ENCODE measurements at places on chromosomes 7 and 10.

GRCh38 chr7:99752356-99752755 lies 17.4 kb upstream of the CYP3A7 start:
- peak; percentile 21 for DNase-seq

GRCh38 chr7:43291789-43292188 lies 179.3 kb downstream of the HECW1 start:
- no peak for DNase-seq

GRCh38 chr7:84547331-84547730 lies 352.7 kb upstream of the SEMA3A start:
- no peak for DNase-seq

GRCh38 chr7:77442636-77443035 lies 26.5 kb upstream of the GSAP start:
- no peak for DNase-seq

DNA sequence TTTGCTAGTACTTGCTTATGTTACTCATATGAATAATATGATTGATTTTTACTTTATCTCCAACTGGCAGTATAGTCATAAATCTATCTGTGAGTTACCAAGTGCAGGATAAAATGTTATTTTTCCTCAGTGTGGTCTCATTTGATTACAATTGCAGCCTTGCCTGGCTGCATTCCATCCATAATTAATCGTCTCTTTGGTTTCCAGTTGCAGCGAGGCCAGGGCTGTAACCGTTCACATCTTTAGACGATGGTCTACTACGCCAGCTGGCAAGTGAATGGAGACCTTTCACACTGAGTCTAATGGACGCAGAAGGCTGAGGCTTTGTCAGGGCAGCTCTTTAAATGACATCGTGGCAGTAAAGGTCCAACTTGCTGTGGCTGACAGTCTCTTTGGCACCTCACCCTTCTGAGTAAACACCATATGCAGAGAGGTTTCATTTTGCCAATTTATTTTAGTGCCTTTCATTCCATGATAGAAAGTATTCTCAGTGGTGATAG lies 84.0 kb downstream of the ARL4A start:
- peak; percentile 4 for DNase-seq

- DNase-seq, result no peak
Measured at GRCh38 chr7:143422033-143422432, 13.4 kb upstream of the EPHA1 start.

DNA sequence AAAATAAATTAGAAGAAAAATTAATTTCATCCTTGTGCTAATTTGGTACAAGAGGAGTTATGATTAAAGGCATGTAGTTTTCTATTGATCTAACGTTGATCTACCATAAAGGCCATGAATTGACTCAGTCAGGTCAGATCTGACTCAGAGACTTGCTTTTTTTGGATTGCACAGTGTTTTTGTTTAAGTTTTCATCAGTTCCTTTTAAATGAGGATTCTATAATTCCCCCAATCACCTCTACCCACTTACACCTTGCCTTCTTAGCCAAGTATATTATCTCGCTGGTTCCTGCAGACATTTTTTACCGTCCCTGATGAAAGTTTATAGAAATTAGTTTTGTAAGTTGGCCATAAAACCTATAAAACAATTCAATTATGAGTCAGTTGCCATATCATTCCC lies 132.4 kb upstream of the PALS2 start:
- DNase-seq, result no peak

DNA sequence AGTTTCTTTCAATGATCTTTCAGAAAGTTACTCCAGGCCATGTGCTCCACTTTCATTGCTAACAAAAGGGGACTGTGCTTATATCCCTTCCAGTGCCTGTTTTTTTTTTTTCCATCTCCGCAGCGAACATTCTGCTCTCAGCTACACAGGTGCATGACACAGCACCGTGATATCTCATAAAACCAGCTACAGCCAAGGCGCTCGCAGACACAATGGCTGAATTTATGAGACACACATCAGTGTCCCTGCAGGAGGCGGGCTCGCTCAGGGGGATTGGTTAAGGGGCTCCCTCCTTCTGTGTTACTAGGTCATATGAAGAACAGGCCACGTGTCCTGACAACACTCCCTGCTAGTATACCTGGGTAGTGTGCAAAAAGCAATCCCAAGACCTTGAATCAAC lies 245.5 kb downstream of the SKAP2 start:
- DNase-seq, result peak; percentile 25

GRCh38 chr7:96499532-96499931 lies 177.6 kb upstream of the SLC25A13 start:
- no peak for DNase-seq

DNA sequence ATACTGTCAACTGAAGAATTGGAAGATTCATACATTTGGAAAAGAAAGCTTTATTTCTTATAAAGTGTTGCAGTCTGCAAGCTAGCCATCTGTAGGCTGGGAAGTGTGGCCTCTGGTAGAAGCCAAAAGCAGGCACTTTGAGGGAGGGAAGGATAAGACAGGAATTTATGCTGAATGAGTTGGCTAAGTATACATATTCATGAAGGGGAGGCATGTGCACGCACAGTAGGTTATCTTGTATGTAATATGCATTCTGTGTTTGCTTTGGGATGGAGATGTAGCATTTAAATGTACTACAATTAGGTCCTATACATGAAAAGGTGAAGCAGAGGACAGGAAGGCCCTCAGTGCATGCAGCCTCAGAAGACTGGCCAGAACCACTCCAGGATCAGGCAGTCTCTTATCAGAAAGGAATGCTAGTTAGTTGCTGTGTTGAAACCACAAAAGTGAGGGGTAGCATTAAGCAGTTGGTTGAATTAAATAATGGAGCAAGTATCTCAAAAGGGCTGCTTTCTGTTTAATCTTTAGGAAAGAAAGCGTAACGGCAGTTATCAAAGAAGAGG lies 40.9 kb downstream of the MYO3A start:
- DNase-seq, result no peak

DNA sequence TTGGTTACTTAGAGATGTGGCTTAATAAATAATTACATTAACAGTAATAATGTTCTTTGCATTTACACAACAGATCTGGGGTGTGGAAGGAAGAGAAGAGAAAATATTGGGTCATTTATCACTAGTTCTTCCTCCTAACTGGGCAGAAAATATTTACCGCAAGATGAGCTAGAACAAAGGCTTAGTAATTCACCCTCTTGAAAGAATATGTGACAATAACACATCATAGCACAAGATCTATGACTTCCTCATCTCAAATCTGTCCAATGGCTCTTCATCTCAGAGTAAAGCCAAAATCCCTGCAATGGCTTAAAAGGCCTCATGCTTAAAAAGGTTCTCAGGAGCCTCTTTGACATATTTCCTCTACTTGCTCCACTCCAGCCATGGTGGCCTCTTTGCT lies 178.6 kb downstream of the ZNF438 start:
- no peak for DNase-seq

GRCh38 chr7:155935726-155936125 lies 123.5 kb upstream of the SHH start:
- no peak for DNase-seq

- DNase-seq, result no peak
Measured at GRCh38 chr10:125222515-125223308, 62.3 kb upstream of the CTBP2 start.

- DNase-seq, result no peak
Measured at GRCh38 chr10:50972591-50972990, 87.2 kb upstream of the A1CF start.

DNA sequence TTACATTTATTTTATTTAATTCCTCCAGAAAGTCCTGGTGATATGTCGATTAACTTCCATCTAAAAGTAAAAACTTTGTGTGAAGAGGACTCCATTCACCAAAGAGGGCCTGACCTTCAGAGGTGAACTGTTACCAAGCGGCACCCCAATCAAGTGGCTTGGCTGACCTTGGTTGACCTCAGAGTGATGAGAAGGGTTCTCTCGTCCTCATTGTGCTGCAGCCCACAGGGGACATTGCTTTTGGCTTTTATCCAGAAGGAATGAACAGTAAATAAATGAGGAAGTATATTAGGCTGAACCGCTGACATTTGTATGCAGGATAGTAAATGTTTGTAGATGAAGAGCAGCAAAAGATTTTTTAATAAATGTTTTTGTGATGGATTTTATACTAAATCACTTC lies 172.4 kb upstream of the MKI67 start:
- no peak for DNase-seq

GRCh38 chr7:120654241-120654640 lies 203.7 kb downstream of the TSPAN12 start:
- no peak for DNase-seq

DNA sequence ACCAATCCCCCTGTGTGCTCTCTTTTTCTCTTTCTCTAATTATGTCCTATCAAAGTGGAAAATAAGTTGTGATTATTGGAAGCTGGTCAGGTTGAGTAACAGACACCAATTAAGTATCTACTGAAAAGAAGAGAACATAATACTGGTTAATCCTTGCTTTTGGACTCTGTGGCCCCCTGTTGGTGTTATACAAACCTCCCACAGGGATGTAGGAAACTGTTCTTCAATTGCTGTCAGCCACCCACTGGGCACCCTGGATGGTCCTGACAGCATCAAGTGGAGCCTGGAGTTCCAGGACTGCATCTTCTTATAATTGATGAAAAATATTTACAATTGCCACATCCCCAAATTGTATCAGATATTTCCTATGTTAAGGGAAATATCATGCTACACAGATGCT lies 939.7 kb downstream of the KCNMA1 start:
- no peak for DNase-seq

DNA sequence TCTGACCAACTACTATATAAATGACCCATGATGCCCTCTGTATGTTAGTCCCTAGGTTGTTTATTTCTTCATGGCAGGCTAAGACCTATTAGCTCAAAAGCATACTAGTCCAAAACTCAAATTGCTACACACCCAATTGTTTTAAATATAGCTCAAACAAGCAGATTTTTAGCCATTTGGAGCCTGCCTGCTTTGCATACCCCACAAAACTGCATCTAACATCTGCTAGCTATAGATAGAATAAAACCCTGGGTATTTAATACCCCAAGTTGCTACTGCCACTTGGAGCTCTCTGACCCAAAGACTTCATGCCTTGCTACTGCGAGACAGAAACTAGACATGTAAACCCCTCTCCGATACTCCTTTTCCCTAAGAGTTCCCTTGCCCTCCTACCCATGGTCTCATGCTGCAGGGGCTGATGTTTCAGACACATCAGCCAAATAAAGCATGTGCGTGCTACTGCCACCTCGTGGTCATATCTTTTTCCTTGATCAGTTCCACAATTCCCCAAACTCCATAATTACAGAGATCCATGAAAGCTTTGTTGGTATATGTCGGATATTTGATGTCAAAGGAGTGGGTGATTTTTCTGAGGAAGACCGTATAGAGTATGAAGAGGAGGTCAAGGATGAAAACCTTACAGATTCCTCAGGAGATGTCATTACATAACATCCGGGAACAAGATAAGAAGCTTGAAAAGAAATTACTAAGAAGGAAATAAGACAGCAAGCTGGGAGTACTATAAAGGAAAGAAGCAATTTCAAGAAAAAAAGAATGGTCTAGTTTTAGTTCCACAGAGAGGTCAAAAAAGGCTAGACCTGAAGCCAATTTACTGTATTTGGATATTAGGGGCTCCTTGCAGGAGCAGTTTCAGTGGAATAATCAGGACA lies 386.6 kb downstream of the SH2D4B start:
- peak; percentile 53 for DNase-seq

DNA sequence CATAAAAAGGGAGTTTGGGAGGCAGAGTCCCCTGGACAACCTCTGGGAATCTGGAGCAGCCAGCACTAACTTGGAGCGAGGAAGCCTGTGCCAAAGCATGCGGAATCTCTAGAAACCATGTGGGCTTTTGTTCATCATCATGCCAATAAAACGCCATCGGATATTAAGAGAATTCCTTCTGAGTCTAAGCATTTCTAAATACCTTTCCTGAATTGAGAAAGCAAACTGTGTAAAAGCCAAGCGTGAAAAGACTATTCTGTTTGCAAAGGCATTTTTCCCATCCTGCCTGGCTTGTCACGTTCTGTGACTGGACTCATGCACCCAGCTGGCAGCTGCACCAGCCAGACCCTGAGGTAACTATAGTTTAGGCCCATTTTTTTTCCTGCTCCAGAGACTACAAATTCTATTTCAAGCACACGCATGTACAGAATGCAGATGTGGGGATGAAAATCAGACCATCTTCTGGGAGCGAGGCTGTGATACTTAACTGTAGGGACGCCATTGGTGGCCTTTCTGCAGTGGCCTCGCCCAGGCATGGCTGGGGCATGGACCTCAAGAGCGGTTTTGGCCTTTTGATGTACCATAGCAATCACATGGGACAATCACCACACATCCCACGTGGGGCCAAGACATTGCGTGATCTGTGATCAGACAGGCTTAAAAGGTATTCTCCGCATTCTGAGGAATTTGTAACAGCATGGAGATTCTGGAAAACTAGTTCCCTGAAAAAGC lies 218.9 kb downstream of the KIAA1217 start:
- DNase-seq, result no peak

DNA sequence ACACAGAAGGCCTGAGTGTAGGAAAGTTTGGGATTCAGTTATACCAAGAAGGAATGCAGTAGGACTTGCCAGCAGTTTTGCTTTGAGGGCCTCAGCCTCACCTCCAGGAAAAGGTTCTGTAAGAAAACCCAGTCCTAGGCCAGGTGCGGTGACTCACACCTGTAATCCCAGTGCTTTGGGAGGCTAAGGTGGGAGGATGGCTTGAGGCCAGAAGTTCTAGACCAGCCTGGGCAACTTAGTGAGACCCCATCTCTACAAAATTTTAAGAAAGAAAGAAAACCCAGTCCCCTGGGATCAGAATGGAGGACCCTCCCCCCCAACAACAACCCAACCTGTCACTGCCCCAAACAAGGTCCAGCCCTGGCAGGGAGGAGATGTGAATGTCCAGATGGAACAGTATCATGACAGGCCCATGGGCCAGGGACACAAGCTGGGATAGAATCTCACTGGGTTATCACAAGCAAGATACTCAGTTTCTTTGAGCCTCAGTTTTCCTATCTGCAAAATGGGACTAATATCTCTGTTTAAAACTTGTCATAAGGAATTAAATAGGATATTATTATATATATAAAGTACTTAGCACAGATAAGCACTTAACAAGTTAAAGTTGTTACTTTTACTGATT lies 68.7 kb downstream of the GTF2IRD1 start:
- no peak for DNase-seq

DNA sequence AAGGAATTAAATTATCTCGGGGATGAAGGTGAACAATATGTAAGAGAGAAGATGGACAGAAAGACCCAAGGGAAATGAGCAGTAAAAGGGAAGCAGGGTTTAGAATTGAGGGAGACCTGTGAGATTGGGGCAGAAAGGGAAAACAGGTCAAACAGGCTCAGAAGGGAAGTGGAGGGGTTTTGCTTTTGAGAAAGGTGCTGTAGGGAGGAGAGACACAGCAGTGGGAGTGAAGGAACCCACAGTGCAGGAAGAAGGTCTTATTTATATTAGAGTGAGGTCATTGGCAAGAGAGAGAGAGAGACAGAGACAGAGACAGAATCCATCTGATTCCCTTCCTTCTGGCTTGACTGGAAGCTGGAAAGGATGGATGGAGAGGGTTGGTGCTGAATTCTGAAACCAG lies 3.5 kb upstream of the TCAF1 start:
- DNase-seq, result no peak

DNA sequence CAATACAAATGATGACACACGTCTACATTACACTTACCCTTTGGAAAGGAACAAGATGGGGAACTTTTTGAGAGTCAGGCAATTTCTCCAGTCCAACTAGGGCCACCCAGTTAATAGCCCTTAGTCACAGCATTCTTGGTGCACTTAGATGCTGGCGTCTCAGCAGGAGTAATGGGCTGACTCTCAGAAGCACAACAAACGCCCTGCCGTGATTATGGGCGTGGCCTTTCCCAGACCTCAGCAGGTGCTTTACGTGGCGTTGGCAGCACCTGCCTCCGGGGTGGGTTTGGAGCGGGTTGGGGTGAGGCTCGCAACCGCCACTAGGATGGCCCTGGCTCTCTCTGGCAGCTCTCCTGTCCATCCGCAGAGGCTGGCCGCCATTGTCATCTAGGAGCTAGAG lies 147.6 kb upstream of the SHH start:
- DNase-seq, result no peak

Measured in SK-N-DZ (cell line).